ENCODE measurements at places on chromosomes 2 and 18.

DNA sequence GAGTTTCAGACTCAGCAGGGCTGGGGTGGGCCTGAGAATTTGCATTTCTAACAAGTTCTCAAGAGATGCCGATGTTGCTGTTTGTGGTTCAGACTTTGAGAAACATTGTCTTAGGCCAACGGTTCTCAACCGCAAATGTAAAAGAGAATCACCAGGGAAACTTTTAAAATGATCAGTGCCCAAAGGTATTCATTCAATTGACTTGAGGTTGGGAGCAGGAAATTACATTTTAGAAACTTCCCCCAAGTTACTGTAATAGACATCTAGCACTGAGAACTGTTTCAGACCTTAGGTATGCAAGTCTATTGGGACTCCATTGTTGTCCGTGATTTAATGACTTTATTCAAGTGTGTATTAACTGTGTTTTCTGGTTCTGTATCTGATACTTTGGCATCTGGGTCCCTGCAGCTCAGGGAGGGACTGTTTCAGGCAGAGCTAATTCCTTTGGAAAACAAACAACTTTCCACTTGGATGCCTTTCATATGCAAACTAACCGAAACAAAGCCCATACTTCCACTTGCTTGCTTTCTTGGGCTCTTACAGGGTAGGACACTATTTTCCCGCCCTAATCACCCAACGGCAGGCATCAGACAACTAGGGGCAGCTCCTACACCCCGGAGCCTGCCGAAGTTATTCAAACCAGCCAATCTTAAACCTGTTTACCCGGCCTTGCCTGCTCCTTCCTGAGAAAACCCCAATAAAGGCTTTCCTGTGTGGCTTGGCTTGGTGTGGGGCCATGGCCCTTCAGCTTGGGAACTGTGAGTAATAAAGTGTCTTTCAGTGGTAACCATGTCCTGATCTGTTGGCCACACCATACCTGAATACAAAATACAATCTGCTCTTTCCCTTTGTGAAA lies 97.6 kb downstream of the POLE4 start:
- no peak for DNase-seq

DNA sequence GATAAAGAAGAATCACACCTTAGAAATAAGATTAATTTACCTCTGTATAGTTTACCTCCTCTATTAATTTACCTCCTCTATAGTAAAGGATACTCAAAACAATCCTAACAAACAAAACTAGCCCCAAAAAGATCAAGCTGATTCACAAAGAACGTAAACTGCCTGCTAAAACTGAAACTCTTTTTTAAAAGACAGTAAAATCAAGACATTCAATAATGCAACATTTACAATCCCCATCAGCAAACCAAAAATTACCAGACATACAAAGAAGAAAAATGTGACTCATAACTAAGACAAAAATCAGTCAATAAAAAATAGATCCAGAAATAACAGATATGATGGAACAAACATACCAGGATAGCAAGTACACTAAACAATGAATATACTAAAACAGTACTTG lies 215.7 kb downstream of the ZEB2 start:
- no peak for DNase-seq

GRCh38 chr2:127486247-127487058 lies 39.8 kb downstream of the IWS1 start:
- DNase-seq: no peak

DNA sequence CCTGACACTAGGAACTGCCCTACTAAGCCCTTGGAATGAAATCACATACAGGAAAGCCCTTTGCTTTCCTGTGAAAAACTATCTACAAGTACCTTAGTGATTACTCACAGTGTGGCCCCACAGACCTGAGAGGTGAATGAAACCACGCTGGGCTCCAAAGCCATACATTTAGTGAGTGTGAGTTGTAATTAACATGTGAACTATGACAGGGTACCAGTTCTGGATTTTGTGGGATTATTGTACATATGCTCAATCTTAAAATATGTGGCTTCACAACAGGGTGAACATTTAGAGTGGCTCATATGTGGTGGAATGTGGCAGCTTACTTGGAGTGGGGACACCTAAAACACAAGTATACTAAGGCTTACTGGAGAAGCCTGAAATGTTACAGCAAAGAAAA lies 12.3 kb downstream of the KCTD1 start:
- no peak for DNase-seq

DNA sequence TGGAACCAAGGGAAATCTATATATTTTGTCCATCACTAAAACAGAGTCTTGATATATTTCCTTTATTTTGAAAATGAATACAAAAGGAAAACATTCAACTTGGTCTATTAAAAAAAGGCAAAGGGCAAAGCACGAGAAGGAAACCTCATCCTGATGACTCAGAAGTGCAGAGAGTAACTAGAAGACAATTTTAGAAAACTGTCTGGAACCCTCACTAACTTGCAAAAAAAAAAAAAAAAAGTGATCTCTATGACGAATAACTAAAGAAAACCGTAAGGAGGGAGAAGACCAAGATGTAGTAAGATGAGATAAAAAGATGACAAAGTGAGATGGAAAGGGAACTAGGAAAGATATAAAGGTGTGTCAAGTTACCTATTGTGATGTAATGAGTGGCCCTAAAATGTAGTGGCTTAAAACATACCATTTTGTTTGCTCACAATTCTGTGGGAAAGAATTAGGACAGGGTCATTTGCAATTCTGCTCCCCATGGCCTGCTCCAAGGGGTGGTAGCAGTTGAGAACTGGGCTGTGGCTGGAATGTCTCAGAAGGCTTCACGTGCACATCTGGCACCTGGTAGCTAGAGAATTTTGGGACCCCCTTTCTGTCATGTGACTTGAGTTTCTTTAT lies 303.0 kb downstream of the DYSF start:
- no peak for DNase-seq

- DNase-seq: no peak
Observed at GRCh38 chr2:36052819-36053218, 302.8 kb upstream of the CRIM1 start.

DNA sequence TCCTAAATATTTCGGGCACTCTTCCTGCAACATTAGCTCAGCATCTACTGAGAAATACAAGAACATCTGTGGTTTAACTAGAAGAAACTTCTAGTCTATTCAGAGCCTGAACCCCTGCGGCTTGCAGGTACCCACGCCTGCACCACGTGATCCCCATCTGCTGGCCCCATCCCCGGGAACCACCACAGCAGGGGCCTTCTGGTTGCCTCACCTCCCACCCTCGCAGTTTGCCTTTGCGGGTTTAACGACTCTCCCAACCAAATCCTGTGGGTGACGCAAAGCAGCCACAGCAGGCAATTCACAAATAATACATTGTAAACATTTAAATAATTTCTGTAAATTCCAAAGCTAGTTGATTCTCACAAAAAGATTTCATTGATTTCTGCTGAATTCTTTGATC lies 90.2 kb upstream of the TMEM18 start:
- DNase-seq: no peak

DNA sequence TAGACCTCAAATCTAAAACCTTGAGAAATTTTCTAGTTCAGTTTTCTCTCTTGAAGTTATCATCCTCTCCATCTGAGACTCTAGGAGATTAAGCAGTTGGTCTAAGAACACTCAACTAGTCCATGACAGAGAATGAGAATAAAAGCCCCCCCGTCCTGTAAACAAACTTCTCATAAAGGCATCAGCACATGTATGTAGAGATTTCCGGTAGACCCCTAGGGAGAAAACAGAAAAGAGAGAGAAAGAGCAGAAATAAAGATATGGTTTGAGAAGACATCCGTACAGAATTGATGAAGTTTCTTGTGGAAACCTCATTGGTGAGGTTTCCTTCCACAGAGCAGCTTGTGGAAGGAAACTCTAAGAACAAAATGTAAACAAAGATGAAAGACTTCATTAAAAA lies 3.2 kb upstream of the GPR155 start:
- DNase-seq: no peak

All from activated CD4-positive, CD25-positive, alpha-beta regulatory T cell (primary cell).